ENCODE measurements at places on chromosomes 12 and 14.

DNA sequence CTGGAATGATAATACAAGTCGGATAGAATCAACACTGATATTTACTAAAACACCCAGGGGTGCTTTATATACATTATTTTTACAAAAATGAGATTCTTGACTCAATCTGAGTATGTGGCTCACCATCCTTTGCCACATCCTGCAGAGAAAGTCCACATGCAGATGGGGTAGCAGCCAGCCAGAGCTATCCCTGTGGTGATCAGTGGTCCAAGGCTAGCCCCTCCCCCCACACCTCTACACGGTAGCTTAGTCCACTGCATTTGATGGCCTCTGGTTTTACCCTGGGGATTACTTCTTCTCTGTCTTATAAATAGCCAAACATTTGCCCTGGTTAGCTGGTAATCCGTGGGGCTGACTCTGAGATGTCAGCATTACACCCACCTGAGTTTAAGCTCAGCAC, 28.1 kb upstream of the TTC7B start:
- DNase-seq = no peak

DNA sequence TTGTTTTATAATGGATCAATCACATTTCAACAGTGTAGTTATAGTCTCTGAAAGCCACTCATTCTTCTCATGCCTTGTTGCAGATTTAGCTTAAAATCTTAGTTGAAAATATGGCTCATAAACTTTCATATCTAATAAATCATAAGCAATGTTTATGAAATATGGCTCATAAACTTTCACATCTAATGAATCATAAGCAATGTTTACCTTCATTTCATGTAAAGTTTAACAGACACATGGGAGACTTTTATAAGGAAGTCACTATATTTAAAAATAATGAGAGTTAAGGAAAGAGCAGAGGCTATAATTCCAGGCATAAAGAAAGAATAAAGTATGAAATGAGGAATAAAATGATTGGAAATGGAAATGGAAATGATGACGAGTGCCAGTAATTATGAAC, 1042.1 kb downstream of the FSCB start:
- no peak for DNase-seq

DNA sequence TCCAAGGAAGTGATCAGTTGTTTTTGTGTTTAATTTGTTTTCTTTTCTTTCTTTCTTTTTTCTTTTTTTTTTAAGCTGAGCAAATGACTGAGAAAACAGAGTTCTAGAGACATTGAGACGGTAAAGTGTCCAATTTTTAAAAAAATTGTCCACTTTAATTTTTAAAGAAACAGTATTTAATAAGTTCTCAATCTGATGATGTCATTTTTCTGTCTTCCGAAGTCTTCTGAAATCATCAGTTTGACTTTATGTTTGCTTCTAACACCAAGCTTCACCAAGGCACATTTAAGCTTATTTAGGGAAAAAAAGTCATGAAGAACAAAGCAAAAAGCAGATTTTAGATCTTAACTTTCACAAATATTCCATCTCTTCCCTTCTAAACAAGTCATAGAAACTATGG, 63.4 kb upstream of the RTRAF start:
- DNase-seq = no peak

GRCh38 chr12:108310489-108310888, 28.6 kb downstream of the CMKLR1 start:
- DNase-seq = no peak

- DNase-seq = no peak
These were observed 196.4 kb downstream of the RPAP3 start for GRCh38 chr12:47509398-47509851.

- DNase-seq = no peak
These were observed 37.0 kb downstream of the CCDC91 start for GRCh38 chr12:28227251-28227650.

- no peak for DNase-seq
These were observed 42.9 kb downstream of the DAD1 start for GRCh38 chr14:22545842-22546721.

DNA sequence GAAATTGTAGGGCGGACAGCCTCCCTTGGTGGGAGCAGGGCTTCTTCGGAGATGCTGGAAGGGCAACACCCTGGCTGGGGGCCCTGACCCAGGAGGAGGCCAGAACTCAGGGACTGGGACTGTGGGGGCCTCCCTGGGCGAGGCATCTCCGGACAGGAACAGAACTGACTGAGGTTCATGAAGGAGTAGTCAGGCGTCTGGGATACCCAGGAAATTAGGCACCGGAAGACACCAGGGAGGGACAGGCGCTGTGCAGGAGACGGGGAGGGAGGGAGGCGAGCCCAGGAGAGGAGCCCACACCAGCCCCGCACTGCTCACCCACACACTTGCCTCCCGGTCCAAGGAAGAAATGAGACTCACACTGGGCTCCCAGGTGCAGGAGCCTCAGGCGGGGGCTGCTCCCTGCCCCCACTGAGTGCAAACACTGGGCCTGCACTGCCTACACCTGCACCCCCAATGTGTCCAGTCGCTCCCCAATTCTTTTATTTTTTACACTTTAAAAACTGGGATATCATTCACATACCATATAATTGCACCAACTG, 262.6 kb upstream of the SFSWAP start:
- DNase-seq = no peak

DNA sequence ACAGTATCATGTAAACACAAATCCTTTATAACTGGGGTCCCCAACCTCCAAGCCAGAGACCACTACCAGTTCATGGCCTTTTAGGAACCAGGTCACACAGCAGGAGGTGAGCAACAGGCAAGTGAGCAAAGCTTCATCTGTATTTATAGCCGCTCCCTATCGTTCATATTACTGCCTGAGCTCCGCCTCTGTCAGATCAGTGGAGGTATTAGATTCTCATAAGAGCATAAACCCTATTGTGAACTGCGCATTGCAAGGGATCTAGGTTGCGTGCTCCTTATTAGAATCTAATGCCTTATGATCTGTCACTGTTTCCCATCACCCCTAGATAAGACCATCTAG, 49.9 kb downstream of the LRP6 start:
- DNase-seq = no peak

GRCh38 chr12:110750784-110751461, 8.2 kb upstream of the PPP1CC start:
- no peak for DNase-seq

GRCh38 chr14:69610874-69611171, 573 bp upstream of the SUSD6 start:
- no peak for DNase-seq

- no peak for DNase-seq
These were observed 42.5 kb upstream of the DIO3 start for GRCh38 chr14:101518611-101519473.

DNA sequence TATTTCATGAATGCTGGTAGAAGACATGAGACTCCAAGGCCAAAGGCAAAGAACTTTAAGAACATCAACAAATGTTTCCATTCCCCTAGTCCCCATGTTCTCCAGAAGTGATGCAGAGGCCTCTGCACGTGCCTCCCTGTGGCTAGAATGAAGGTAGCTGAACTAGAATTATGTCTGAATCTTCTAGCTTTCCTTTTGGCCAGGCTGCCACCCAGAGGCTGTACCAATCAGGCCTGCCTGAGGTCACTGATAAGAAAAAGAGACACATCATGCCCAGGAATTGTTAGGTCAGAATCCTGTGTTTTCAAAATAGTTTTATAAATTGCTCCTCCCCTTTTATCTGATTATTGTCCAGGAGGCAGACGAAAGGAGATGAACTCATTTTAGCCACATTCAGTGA, 188.0 kb upstream of the SLC16A7 start:
- no peak for DNase-seq

DNA sequence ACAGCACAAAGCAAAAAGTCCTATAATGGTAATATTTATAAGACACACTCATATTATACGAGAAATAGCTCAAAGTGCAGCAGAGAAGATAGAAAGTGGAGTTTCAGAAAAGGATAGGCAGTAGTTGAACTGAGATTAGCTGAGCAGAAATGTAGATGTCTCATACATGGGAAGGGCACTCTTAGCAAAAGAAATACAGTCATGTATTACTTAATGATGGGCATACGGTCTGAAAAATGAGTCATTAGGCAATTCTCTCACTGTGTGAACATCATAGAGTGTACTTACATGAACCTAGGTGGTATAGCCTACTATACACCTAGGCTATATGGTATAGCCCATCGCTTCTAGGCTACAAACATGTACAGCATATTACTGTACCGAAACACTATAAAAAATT, 671.3 kb downstream of the RPS29 start:
- no peak for DNase-seq

DNA sequence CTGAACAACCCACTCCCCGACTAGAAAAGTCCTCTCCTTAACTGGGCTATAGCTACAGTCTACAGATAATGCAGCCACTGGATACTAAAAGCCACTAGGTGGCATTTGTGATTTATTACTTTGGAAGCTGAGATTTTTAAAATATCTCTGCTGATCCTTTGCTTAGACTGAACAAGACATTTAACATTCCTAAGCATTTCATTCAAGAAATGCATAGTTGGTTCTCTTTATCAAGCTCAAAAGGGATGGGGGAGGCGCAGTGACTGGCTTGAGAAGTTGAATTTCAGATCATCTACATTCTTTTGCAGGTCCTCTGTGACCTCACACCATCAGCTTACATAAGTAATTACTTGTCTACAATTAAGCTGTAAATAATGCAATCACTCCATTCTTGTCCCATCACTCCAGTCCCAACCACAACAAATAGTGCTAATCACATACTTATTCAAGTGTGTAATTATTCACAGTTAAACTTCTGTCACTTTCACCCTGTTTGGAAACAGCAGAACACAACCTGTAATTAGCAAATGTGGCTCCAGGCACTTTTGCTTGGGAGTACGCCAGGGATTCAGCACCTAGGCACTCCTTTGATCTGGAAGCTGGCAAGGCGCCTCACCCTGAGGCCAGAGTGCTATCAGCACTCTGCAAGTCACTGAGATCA, 203.6 kb downstream of the NOVA1 start:
- DNase-seq = no peak

- no peak for DNase-seq
These were observed 46.7 kb downstream of the NOPCHAP1 start for GRCh38 chr12:105032703-105033357.

GRCh38 chr14:102867826-102868580, 54.5 kb upstream of the AMN start:
- DNase-seq = no peak

DNA sequence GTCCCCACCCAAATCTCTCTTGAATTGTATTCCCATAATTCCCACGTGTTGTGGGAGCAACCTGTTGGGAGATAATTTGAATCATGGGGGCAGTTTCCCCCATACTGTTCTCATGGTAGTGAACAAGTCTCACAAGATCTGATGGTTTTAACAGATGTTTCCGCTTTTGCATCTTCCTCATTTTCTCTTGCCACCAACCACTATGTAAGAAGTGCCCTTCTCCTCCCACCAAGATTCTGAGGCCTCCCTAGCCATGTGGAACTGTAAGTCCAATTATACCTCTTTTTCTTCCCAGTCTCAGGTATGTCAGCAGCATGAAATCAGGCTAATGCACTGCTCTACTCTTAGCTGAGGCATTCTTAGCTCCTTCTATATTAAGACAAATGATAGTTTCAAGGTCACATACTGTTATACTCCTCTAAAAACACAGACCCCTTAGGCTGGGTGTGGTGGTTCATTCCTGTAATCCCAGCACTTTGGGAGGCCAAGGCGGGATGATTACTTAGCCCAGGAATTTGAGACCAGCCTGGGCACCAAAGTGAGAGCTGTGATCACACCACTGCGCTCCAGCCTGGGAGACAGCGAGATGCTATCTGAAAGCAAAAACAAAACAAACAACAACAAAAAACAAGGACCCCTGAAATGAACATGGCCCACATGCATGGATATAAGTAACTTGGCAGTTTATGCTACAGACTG, 3.6 kb downstream of the SCAF11 start:
- no peak for DNase-seq

- DNase-seq = no peak
These were observed 27.3 kb downstream of the VPS37B start for GRCh38 chr12:122868471-122869177.

GRCh38 chr14:39232554-39233415, 930 bp upstream of the MIA2 start:
- DNase-seq = no peak

DNA sequence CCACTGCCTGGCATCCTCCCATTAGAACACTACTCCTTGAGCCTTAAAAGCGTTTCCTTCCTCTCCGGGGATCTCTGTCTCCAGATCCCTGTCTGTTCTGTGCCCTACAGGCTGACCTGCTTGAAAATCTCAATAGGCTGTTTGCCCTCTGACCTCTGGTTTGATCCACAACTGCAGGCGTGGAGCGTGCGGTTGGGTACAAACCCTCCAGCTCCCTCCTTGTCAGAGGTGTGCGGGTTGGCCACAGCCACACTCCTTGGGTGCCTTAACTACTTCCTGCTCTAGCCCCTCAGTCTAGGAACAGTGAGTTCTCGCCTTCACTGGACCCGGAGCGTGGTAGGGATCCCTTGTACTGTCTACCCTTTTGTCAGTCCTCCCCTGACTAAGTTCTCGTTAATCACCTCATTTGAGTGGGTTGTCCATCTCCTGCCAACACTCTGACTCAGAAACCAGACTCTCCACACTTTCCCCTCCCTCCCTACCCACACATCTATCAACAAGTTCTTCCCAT, 33.1 kb downstream of the CMKLR1 start:
- DNase-seq = no peak

DNA sequence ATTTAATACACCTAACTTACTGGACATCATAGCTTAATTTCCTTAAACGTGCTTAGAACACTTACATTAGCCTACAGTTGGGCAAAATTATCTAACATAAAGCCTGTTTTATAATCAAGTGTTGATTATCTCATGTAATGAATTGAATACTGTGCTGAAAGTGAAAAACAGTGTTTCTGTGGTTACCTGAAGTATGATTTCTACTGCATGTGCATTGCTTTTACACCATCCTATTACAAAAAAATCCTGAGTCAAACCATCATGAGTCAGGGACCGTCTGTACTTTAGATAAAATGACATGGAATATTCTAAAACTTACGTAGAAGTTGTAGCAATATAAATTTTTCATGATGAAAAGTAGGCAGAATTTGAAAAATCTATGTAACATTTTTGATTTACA, 32.8 kb downstream of the TBC1D15 start:
- DNase-seq = no peak

DNA sequence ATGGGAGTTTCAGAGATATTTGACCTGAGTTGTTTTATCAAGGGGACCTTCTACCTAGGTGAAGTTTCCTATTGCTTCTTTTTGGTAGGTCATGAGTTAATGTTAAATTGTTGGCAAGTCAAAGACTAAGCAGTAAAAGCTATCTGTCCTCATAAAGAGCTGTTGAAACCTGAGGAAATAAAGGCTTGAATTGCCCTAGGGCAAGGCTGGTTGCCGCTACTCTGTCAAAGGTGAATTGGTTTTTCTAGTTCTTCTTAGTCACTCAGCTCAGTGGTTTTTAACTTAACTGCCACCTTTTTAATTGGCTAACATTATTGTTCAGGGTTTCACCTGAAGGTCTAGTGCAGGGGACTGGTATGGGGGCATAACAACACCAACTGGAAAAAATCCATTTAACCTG, 441.6 kb upstream of the FBXO33 start:
- no peak for DNase-seq

GRCh38 chr12:93019212-93019927, 90.3 kb upstream of the EEA1 start:
- no peak for DNase-seq

Measured in stimulated activated CD4-positive, alpha-beta T cell treated with anti-CD3 and anti-CD28 coated beads, Interleukin-12 subunit alpha, Interleukin-12 subunit beta, amount 100 ng/mL, for 48 hours (primary cell).